Large intestine (tissue), 12 donors: ENCODE measurements at places on chromosomes 6 and 20.

GRCh38 chr6:110552901-110553641, 76.7 kb upstream of the SLC22A16 start:
- no peak for DNase-seq

- DNase-seq, result no peak
These were observed 301.2 kb upstream of the HSF2 start for GRCh38 chr6:122098201-122098678.

- peak; percentile 57 for DNase-seq
These were observed 15.4 kb downstream of the FOXC1 start for GRCh38 chr6:1624851-1625781.

GRCh38 chr6:94041945-94042709, 622.8 kb upstream of the EPHA7 start:
- peak; percentile 16 for DNase-seq

DNA sequence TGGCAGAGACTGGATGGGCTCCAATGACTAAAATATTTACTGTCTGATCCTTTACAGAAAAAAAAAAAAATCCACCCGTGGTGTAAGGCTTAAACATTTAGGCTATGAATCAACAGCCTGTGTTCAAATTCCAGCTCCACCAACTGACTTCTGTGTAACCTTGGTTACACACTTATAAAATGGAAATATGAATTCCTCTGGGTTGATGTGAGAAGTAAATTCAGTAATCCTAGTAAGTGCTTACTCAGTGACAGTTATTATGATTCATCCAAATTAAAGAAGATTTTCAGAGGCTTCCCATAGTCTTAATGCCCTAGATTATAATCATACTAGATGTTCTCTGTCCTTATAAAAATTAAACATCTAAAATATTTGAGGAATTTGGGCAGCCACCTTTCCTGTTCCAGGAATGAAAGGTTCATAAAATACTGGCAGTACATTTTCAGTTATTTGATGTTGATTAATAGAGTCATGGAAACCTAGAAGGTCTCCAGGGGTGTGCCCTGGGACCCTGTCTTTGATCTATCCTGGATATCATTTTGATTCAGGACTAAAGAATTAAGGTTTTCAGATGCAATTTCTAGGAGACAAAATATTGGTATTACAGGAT, 180.3 kb upstream of the ZNF217 start:
- DNase-seq, result no peak

- no peak for DNase-seq
These were observed 2.9 kb upstream of the PKIG start for GRCh38 chr20:44579313-44580081.

DNA sequence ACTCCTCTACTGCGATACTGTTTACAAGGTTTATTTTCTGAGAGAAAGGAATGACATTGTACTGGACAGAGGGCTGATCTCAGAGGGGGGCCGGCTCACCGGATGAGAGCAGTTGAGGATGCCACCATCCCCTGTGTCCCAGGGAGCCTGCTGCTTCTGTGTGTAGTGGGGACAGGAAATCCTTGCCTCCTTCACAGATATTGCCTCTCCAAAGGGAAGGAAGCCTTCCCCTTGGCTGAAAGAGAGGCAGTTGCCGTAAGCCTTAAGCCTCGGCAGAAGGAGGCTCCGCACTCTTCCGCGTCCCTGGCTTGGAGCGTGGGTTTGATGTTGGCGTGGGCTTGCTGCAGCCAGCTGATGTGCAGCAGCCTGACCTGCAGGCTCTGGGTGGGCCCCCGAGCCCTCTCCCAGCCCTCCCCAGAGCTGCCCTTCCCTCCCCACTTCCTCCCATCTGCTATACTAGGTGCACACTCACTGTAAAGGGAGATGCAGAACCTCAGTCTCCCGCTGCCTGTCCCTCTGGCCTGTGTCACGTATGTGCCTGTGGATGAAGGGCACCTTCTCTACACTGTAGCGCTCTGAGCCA, 45.7 kb upstream of the RPS6KA2 start:
- DNase-seq, result no peak

GRCh38 chr6:167093922-167094432, 28.9 kb upstream of the CCR6 start:
- DNase-seq, result no peak

GRCh38 chr20:17615645-17616479, 46.0 kb downstream of the DSTN start:
- no peak for DNase-seq

GRCh38 chr20:4026093-4026601, 10.8 kb upstream of the RNF24 start:
- DNase-seq, result no peak

- no peak for DNase-seq
These were observed 40.6 kb downstream of the GCNT2 start for GRCh38 chr6:10561611-10562199.

DNA sequence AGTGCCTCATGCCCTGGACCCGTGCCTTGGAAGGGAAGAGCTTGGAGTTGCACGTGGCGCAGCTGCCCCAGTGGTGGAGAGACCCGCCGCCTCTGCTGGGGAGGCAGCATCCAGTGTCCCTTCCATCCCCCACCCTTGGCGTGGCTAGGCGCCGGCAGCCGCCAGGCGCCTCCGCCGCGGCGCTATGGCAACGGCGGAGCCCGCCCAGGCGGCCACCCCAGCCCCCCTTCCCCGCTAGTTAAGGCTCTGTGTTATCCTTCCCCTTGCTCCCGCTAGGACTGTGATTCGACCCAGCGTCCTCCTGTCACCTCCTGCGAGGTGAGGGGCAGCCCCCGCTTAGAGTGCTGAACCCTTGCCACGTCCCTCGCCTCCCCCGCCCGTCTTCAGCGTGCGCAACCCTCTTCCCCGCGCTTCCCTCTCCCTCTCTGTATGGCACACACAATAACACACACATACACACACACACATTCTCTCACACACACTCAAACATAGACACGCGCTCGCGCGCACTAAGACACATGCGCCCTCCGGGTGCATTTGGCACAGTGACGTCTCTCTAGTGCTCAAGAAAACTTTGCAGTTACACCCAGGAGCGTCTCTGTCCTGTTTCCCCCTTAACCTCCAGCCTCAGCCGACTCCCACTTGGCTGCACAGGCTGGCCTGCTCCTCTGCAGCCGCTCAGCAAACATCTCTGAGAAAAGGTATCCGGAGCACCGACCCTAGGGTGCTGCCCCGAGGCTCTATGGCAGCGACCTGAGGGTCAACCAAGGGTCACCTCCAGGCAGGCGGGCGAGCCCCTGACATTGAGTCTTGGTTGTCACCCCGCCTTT, 8.5 kb downstream of the GRIK2 start:
- DNase-seq, result no peak

DNA sequence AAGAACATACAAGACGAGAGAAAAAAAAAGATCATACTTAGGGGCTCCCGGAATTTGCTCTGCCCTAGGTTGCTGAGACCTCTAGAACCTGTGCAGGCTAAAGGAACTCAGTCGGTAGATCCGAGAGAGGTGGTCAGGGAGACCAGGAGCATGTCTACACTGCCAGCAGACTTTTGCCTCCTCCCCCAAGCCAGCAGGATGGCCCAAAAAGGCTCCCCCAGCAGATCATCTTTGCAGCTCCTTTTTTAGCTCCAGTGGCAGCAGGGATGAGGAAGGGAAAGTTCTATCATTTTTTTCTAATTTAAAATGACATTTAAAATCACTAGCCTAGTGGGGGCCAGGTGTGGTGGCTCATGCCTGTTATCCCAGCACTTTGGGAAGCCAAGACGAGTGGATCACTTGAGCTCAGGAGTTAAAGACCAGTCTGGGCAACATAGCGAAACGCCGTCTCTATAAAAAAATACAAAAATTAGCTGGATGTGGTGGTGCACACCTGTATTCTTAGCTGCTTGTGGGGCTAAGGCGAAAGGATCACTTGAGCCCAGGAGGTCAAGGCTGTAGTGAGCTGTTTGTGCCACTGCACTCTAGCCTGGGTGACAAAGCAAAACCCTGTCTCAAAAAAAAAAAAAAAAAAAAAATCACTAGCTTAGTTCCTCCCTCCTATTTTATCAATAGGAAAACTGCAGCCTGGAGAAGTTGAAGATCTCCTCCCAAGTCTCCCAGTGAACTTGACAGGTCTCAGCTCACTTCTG, 69.3 kb upstream of the MYL9 start:
- no peak for DNase-seq

- DNase-seq, result no peak
These were observed 1.3 kb downstream of the MAS1 start for GRCh38 chr6:159892053-159892452.

- DNase-seq, result no peak
These were observed 53.5 kb downstream of the DACT2 start for GRCh38 chr6:168265827-168266815.

- no peak for DNase-seq
These were observed 76.9 kb downstream of the NCOA3 start for GRCh38 chr20:47578543-47578942.

DNA sequence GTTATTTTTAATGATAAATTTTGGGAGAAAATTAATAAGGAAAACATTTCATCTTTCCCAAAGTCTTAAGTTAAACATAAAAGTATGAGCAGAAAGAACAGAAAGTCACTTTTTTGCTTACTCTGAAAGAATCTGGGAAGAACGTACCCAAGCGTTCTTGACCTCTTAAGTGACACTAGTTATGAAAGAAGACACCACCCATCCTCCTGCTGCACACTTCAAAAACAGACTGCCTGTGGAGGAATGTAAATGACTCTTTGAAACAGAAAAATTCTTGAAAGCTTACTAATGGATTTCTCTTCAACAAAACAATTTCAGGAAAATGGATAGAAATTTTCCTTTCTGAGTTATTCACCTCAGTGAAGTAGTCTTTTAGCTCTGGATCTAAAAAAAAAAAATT, 227.7 kb downstream of the MEI4 start:
- DNase-seq, result no peak

- no peak for DNase-seq
These were observed 311.7 kb downstream of the CBLN4 start for GRCh38 chr20:55693641-55694040.

DNA sequence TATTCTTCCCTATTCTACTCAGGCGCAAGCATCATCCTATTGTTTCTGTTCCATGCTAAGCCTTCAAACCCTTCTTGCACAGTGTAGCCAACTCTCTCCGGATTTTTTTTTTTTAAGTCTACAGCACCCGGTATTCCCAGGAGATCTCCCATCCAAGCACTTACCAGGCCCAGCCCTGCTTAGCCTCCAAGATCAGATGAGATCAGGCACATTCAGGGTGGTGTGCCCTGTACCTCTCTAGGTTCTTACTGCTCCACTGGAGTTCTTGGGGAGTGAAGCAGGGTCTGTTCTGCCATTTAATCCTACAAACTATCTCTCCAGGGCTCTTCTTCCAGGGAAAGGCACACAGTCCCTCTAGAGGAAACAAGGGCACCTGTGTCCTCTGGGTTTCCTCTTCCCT, 14.9 kb upstream of the NUP153 start:
- no peak for DNase-seq
